CD4-positive, alpha-beta T cell treated with Interleukin-4 for 4 hours (primary cell): ENCODE measurements at places on chromosomes 6 and 20.

DNA sequence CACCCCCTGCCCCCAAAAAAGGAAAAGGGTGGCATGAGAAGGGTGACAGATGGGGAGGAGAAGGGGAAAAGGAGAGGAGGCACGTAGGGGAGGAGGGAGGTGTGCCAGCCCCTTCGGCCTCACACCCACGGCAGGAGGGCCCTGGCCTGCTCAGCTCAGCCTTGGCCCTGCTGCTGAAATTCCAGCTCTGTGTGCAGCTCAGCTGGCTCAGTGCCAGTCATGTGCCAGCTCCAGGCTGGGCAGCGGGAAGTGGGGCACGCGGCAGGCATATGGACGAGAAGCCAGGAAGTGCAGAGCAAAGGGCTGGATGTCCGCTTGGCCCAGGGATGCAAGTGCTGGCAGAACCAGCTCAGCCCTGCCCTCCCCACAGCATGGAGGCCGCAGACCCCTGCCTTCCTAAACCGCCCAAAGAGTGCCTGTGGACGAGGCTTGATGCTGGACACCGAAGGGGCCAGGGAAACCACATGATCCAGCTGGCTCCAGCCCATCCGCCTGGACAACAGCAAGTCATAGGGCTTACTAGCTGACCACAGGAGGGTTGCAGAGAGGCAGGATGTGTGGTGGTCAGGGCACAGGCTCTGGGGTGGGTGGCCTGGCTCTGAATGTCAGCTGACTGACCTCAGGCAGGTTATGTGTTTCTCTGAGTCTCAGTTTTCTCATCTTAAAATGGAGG lies 60.2 kb downstream of the NOL4L start:
- no peak for DNase-seq

- DNase-seq, result no peak
Measured at GRCh38 chr6:22141241-22141745, 155.5 kb downstream of the PRL start.

- DNase-seq, result no peak
Measured at GRCh38 chr6:56406276-56407269, 159.2 kb upstream of the COL21A1 start.

- peak; percentile 73 for DNase-seq
Measured at GRCh38 chr6:31737991-31738979, 1.5 kb upstream of the MSH5 start.

GRCh38 chr6:150069706-150070105 lies 785 bp upstream of the ULBP3 start:
- DNase-seq, result no peak
